Activated gamma-delta T cell treated with Interleukin-2 at 50 U/mL for 16 hours (primary cell): ENCODE measurements at places on chromosomes 12 and 14.

DNA sequence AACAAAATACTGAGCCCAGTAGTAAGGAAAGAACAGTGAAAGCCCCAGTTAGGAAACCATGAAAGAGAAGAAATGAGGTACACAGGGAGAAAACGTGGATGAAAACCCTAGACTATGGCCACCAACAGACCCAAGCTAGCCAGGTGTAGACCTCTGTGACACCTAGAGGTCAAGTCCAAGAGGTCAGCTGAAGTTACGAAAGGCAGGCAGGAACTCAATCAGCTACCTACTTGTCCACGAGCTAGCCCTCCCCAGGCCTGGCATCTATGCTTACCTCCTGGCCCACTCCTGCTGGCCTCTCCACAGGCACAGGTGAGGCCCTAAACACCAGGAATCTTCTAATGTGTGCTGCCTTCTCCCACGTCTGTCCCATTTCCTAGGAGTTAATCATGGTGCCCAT, 48.7 kb downstream of the DPF3 start:
- DNase-seq, result no peak

DNA sequence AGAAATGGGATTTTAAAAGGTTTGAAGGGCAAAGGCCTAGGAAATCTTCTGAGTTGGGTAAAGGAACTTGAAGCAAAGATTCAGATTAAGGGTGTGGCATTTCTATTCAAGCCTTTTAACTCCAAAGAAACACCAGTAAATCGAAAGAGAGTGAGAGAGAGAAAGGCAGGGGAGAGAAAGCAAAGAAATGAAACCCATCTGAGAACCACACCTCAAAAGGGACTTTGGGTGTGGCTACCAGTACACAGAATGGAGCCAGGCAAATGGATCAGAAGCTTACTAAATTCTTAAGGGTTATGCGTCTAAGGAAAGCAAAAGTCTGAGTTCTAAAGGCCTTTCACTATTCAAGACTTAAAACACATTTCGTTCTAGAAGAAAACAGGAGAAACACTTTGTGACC, 277.4 kb downstream of the BCL11B start:
- no peak for DNase-seq

- DNase-seq, result no peak
Observed at GRCh38 chr12:262113-262512, 523 bp downstream of the SLC6A13 start.

DNA sequence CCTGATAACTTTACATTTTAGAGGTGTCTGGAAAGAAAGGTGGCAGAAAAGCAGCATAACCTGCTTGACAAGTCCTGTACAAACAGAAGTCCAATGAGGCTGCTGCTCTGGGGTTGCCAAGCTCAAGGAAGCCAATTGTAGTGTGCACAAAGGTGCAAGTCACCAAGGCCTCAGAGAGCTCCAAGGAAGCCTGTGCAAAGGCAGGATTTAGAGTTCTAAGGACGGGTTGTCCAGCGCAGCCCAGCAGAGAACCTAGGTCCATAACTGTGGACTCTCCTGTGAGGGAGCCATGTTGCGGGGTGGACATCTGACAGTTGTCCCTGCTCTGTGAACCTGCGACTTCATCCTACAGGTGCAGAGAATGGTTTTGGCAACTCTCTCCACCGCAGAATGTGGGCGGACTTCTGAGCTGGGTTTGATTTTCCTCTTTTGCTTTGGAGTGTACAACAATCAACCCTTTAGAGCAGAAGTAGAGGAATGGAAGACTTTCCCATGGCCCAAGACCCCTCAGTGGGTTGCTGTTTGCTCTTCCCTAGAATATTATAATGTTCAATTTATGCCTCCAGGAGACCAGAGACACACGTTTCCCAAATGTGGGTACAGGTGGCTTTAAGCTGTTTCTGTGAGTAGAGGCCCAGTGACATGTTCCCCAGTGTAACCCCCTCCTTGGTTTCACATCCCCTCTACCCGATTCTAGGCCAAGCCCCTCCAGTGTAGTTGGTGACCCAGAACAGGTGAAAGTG, 81.0 kb downstream of the ETV6 start:
- no peak for DNase-seq

GRCh38 chr14:95314609-95315008, 5.1 kb downstream of the CLMN start:
- no peak for DNase-seq

DNA sequence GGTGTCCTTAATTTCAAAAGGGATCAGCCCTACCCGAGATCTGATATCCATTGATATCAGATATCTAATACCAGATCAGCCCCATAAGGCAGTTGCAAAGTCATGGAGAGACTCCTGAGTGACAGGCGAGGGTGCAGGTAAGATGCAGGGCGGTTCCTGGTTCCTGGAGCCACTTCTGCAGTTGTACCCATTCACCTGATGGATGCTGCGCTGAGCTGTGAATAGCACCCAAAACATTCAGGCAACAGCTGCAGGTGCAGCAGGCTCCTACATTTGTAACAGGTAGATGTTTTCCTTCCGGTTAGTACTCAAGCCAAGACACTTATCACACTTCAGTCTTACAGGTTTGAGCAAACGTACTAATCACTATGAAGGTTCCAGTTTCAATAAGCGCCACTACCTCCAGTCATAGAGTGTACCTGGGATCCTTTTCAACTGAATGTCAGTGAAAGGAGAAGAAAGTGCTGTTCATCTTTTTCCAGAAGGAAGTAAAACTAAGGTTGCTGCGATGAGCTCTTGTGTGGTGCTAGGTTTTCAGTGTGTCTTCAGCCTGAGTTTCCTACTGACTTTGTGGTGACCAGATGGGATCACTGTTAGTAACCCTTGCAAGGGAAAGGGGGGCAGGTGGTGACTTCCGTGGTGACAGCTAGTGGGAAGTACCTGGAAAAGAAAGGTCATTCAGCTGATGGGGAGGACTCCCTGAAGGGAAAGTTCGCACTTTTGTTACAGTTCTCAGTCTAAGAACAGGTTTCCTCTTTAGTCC, 1.9 kb downstream of the ATP6V0A2 start:
- no peak for DNase-seq

GRCh38 chr14:20415782-20416206, 2.5 kb upstream of the TEP1 start:
- peak; percentile 23 for DNase-seq

GRCh38 chr12:93954166-93955112, 193.9 kb upstream of the PLXNC1 start:
- no peak for DNase-seq

DNA sequence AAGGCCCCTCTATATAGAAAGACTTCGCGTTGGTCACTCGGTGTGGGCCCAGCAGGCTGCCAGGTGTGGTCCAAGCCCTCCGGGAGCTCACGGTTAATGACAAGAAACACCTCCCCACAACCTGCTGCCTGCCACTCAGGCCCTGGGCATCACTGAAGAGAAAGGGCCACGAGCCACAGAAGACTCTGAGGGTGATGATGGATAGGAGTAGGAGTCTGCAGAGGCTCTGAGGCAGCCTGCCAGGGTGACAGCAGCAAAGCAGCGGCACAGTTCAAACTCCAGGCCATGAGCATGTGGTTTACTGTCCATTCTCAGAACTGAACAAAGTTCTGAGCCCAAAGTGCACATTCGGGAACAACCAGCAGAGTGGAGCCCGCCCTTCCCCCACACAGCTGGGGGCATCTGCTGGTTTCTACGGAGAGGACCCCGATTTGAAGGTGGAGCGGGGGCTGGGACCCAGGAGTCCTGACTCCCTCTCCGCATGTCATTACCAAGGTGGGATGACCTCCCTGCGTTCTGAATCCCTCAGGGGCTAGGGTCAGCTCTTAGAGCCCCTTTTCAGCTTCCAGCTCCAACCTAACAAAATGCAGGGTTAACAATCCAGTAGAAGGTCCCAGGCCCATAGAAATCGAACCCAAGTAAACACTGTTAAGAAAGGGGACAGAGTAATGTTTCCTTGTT, 65.8 kb downstream of the VWF start:
- no peak for DNase-seq

GRCh38 chr12:125249066-125249824, 184.0 kb downstream of the AACS start:
- no peak for DNase-seq

DNA sequence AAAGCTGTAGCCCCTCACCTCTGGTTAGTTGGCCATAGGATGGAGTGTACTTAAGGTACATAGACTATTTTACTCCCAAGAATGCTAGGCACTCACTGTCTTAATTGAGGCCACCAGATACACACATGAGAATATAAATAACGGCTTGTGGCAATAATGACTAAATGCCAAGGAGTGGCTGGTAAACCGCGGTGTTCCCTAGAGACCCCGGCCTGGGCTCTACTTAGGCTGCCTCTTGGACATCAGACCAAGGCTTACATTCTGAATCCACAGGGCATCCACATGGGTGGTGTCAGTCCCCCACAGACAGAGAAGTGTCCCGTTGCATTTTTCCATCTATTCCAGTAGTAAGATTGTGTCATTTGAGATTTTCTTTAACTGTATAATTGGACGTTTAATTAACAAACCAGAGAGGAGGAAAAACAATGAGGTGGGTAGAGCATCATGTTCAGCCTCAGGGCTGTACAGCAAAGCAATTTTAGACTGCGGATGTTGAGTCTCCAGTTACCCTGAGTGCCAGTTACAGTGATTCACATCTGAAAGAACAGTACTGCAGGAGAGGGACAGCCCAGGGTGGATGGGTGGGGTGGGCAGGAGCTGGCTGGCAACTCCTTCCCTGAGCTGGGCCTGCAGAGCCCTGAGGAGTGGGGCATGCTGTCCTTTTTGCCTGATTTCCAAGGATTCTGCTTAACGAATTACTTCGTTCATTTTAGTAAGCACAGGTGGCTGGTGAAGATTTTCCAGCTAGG, 20.5 kb downstream of the CKB start:
- no peak for DNase-seq

DNA sequence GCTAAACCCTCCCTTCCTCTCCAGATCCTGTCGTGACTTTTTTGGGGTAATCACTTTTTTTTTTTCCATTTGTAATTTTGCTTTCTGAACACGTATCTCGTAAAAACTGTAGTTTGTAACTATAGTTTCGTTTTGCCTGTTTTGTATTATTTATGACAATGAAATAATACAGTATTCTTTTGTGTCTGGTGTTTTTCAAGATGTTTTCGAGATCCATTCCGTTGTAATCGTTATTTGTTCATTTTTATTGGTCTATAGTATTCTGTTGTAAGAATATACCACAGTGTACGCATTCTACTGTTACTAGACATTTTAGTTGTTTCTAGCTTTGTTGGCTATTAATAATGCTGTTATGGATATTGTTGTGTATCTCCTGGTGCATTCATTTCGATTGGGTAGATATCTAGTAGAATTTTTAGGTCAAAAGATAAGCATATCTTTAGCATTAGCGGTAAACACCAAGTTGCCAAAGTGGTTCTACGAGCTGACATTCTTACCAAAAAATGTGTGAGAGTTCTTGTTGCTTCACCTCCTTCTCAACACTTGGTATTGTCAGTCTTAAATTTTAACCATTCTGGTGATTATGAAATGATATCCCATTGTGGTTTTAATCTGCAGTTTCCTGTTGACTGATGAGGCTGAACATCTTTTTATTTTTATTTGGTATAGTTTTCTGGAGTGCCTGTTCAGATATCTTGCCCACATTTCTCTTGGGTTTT, 92.3 kb upstream of the EVL start:
- DNase-seq, result no peak

DNA sequence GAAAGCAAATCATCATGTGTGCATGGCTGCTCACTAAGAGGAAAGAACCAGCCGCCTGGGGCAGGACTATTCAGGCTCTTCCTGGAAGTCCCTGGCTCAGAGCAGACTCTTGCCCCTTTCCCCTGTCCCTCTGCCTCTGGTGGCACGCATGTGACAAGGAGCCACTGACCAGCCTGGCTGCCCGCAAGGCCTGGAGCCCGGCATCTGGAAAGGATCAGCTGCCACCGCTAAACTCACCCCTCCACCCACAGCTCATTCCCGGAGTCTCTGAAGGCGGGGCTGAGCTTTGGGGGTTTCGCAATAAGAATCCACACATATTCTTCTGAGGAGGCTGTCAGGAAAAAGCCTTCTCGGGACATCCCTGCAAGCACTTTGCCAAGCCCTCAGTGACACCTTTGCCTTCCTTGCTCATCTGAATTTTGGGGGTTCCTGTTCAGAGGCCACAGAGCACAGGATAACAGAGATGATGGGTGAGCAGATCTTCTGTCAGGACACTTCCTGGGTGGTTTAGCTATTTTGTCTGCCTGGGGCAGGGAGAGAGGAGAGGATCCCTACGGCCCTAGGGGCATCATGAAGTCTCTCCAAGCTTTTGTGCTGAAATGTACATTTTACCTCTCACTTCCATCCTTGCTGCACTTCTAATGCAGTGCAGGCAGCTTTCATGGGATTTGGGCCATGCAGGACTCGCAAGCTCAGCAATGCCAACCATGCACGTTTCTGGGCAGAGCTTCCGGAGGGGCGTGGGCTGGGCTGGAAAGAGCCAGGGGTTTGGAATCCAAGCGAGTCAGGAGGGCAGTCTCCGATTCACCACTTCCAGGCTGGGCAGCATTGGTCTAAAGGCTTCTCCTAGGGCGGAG, 124.8 kb upstream of the MAP1LC3B2 start:
- DNase-seq, result no peak

DNA sequence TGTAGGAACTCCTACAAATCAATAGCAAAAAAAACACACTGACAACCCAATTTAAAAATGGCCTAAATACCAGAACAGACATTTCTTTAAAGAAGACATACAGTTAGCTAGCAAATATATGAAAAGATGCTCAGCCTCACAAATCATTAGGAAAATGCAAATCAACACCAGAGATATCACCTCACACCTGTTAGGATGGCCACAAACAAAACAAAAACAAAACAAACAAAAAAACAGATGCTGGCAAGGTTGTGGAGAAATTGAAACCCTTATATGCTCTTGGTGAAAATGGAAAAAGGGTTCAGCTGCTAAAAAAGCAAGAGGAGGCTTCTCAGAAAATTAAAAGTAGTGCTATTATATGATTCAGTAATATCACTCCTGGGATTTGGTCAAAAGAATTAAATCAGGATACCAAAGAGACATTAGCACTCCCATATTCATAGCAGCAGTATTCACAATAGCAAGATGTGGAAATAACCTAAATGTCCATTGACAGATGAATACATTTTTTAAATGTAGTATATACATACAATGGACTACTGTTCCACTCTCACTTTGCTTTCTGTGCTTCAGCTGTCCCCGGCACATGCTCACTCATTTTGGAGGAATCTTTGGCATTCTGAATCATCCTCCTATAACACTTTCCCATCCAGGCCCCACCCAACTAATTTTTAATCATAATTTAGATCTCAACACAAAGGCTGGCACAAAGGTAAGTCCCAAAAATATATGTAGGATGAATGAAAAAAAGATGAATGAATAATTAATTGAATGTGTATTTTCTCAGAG, 99.1 kb downstream of the SYT1 start:
- DNase-seq, result no peak

DNA sequence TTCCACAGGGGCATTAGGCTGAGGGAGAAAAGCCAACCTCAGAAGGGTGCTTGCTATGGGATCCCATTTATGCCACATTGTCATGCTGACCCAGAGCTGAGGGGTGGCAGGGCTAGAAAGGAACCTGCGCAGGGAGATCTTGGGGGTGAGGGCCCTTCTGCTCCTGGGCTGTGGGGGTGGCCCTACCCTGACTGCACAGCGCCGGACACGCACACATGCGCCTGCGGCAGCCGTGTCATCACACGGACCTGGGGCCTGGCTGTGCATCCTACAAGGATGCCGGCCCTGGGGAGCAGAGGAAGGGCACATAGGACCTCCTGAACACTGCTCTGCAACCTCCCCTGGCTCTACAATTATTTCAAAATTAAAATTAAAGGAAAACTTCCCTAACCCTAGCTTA, 6.9 kb downstream of the CDCA4 start:
- DNase-seq, result no peak
